ENCODE measurements at places on chromosomes 7 and 10.

GRCh38 chr7:157979636-157980340, 607.8 kb downstream of the PTPRN2 start:
- no peak for DNase-seq

DNA sequence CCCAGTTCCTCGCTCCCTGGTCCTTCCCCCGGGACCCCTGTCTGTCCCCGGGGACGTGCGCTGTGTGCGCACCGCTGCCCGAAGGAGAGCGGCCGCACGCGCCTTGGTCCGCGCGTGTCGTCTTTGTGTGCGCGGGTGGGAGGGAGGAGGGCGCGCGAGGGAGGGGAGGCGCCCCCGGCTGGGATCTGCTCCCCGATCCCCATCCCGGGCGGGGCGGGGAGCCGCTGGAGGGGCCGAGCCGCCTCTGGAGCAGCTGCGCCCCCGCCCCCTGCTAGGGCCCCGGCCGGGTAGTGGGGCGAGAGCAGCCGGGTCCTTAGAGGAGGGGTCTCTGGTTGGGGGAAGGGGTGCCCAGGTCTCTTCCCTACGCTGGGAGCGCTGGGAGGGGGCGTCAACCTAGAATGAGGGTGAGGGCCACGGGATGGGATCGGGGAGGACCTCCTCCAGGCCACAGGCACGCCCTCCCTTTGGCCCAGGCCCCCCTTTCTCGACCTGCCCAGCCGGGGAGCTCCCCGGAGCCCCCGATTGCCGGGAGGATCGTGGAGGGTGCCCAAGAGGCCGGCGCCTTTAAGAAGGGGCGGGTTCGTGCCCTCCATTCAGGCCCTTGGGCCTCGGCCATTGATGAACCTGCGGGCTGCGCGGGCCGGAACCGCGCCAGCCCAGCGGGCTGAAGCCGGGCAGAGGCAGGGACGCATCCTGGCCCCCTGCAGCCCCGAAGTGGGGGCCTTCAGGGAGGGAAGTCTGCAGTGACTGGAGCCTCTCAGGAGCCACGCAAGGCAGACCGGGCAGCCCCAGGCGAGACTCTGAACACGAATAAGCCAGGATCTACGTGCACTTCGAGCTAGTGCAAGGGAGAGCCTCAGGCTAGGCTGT, 678 bp downstream of the SH2B2 start:
- no peak for DNase-seq

GRCh38 chr7:151291206-151291605, 42.7 kb upstream of the SMARCD3 start:
- DNase-seq = no peak

GRCh38 chr10:110455446-110455845, 42.3 kb upstream of the DUSP5 start:
- peak; percentile 6 for DNase-seq

DNA sequence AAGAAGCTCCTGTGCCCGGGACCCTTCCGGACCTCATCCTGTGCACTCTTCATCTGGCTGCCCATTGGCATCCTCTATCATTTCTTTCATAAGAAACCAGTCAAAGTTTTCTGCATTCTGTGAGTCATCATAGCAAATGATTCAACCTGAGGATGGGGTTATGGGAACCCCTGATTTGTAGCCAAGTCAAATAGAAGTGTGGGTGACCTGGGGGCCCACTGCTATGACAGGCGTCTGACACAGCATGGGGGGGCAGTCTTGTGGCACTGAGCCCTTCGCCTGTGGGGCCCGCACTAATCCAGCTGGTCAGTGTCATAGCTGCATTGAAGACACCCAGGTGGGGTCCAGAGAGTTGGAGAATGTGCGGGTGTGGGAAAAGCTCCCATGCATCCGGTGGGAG, 230.4 kb downstream of the USP6NL start:
- DNase-seq = no peak

GRCh38 chr7:52959878-52960660, 75.4 kb upstream of the POM121L12 start:
- DNase-seq = no peak

DNA sequence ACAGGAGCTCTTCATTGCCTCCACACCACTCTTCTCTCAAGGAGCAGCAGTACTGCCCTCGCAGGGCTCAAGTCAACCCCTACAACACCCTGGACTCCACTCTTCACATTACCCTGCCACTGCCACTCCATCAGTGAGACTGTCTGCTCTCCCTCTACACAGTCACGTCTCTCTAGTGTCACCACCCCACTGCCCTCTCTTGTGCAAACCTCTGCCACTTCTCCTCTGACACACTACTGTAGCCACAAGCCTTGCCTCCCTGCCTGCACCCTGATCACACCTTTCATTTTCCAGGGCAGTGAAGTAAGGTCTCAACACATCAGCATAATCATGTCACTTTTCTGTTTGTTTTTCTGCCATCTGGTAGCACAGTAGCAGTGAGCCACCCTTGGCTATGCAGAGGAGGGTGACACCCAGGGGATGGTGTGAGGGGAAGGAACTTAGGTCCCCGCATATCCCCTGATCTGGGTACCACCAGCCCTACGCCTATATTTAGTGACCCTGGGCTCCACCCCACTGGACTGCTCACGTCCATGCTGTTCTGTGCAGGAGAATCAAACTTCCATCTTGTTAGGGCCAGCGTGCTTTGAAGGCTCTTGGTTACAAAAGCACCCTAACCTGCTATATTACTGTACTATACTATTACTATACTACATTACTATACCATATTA, 1.6 kb downstream of the C10orf143 start:
- DNase-seq = no peak

DNA sequence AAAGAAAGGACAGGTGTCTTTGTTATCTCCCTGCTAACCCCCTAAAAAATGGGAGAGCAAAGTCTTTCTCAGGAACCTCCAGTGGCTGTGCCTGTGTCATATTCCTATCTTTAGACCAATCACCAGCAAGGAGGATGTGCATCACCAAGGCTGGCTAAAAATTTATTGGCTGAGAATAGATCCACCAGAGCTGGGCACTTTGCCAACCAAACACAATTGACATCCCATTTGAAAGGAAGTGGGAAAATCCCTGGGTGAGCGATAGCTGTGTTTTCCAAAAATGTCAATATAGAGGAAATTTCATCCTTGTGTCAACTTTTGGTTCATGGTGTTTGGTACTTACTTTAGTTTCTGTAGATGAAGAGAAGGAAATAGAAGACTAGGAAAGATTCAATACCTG, 13.1 kb upstream of the GPR141 start:
- no peak for DNase-seq

DNA sequence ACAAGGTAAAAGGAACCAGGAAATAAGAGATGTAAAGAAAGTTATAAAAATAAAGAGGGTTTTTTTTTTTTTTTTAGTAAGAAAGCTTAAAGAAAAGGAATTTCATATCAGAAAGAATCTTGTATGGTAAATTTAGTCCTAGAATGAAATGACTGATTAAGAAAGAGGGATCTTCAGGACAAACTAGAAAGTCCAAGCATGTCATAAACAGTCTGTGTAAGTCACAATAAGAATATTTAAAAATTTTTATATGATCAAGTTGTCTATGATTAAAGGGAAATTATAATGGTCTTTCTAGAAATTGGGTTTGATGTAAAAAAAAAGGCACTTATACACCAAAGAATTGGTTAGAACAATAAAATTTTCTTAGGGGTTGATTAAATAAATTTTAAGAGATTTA, 289.5 kb downstream of the XPNPEP1 start:
- no peak for DNase-seq

DNA sequence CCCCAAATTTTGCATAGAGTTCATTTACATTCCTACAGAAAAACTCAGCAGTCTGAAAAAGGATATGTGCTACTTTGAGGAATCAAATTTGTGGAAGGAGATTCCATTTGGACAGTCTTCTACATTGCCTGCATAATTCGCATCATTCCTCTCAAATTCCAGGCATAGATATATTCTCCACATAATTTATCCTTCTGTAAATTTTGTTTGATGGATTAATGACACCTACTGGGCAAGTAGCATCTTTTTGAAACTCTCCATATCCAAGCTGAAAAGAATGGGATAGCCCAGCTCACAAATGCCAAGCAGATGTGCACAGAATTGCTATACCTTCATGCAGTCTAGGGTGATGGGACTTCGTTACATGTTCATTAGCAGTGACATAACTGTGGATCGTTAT, 515.3 kb downstream of the AUTS2 start:
- no peak for DNase-seq

DNA sequence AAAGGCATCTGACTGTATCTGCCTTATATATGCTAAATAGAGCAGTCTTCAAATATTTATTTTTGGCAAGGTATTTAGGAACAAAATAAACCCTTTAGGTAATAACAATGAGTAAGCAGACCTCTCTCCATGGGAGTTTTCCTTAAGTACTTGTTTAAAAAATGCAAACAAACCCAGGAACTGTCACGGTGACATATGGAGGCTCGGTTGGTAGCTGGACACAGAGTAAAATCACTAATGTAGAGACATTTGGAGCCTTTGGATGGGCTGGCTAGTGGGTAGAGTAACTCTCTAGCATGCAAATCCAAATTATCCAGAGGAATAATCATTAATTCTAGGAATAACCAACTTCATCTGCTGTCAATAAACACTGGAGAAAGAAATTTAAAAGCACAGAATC, 71.6 kb upstream of the LAMB4 start:
- DNase-seq = no peak

GRCh38 chr7:43764807-43765491, 6.5 kb downstream of the BLVRA start:
- DNase-seq = no peak

- peak; percentile 26 for DNase-seq
Measured at GRCh38 chr7:98294798-98295382, 13.4 kb downstream of the BRI3 start.

- no peak for DNase-seq
Measured at GRCh38 chr7:129748356-129749109, 137.0 kb downstream of the NRF1 start.

GRCh38 chr7:140327261-140327661, 71.1 kb downstream of the SLC37A3 start:
- DNase-seq = no peak

DNA sequence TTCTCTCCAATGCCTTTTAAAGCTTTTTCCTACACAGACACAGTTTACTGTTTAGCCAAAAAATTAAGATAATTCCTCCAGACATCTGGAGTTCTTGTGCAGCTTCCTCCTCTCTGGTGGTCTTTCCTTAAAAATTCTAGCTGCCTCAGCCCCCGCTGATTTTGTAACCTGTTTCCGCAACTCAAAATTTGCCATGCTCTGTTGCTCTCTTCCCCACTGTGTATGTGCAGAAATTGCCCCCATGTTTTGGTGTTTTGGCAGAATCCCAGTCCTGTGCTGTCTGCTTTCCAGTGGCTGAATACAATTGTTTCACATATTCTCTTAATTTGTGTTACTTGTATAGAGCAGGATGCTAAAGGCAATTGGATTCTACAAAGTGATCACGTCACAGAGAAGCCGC, 151.7 kb upstream of the PRSS1 start:
- no peak for DNase-seq

DNA sequence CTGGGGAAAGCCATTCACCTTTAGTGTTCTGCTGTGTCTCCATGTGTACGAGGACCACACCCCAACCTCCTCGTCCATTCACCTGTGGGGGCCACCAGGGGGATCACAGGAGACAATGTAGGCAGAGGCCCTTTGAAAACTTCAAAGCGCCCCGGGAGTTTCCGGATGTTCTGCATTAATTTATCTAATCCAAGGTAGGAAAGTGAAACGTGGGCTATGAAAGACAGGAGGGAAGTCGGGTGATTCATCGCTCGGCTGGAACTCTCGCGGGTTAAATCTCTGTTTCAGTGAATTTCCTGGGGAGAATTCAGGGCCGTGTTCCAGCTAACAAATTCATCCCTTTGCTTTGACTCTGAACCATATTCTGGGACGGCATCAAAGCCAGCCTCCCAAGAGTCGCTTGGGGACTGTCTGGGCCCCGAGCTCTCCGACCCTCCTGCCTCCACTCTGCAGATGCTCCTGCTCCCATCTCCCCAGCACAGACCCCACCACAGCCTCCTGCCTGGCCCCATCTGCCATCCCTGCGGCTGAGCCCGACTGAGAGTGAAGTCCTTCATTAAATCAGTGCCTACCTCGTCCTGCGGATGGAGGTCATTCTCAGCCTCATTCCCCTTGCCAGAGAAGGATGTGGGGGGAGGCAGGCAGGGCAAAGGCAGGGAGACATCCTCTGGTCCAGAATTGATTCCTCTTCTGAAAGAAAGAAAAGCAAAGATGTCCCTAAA, 114.1 kb upstream of the CARD11 start:
- DNase-seq = no peak

GRCh38 chr10:131102676-131103075, 208.8 kb downstream of the TCERG1L start:
- no peak for DNase-seq

DNA sequence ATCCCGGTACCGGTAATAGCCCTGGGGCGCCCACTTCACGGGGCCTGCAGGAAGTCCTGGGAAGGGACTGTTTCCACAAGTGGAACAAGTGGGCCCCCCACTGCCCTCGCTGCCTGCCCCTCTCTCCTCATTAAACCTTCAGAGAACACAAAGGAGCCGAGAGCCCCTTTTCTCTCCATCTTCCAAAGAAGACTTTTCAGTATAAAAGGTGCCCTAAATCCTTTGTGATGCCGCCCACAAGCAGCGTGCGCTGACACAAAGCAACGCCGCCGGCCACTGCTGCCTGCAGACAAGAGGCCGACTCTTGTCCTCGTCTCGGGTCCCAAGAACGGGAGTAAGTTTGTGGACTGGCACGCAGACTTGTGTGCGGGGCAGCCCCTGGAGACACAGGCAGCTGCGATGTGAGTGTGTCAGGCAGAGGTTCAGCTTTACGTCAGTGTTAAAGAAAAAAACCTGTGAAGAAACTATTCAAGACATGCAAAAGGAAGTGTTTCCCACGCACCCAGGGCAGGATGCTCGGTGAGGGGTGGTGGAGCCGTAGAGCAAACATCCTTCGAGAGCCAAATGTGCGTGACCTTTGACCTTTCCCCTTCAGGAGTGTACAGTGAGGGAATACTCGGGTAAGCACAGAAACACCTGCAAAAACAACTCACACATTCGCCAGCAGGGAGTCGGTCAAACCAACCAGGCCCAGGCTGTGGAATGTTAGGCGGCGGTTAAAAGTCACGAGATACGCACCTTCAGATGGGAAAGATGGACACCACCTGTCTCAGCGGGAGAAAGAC, 118.2 kb downstream of the VIPR2 start:
- DNase-seq = no peak

DNA sequence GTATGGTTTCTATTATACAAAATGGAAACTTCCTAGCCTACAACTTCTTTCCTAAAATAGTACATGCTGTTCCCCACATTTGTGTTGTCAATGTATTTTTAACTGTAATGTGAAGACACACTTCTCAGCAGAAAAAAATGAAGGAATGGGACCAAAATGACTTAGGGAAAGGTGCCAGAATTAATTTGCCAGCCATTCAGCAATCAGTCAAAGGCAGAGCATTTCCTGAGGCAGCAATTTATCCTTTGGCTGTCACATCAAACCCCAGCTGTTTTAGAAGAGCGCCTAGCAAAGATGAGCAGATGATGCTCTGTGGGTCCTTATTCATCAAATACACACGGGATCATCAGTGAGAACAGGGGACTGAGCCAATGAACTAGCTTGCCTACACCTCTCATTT, 592.5 kb downstream of the KCNMA1 start:
- DNase-seq = no peak

- DNase-seq = peak; percentile 4
Measured at GRCh38 chr7:1290026-1290678, 57.5 kb downstream of the UNCX start.

- no peak for DNase-seq
Measured at GRCh38 chr7:70131817-70132216, 533.5 kb downstream of the AUTS2 start.

Measured in stimulated activated CD4-positive, alpha-beta T cell treated with anti-CD3 and anti-CD28 coated beads, TNF-alpha, amount 100 ng/mL, for 48 hours (primary cell).